ENCODE measurements at places on chromosomes 2 and 18.
A peak's percentile ranks its signal among the peaks of the same experiment; 100 is the strongest.

- peak; percentile 6 for DNase-seq
Measured at GRCh38 chr2:32427672-32428610, 71.1 kb downstream of the BIRC6 start.

- no peak for DNase-seq
Measured at GRCh38 chr2:70745276-70745825, 22.6 kb downstream of the ADD2 start.

DNA sequence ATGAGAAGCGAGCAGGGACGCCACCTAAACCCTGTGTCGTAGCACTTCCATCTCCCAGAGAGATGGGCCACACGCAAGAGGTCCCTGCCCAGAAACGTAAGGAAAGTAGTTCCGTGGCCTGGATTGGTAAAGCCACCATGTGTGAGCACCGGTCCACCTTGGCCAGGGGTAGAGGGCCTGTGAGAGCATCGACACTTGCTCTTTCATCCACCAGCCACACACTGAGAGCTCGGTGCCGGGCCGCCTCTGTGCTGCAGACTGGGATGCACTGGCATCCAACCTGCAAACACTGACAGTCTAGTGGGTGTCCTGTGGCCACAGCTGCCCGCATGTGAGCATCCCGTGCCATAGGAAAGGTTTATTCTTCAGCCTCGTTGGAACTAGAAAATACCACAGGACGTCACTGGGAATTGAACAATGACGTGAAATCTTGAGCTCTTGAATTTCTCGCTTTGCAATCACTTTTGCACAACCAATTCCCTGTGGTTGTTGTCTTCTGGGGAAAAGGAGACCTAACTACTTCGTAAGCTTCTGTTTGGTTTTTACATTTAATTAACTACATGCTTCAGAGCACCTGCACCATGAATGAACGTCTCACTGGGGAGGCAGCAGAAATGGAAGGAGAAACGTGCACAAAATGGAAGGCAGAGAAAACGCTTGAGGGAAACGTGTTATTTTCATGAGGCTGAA is 212.0 kb upstream of the RAB6C start:
- no peak for DNase-seq

GRCh38 chr2:96876269-96877041 is 6.6 kb upstream of the SEMA4C start:
- DNase-seq: no peak

DNA sequence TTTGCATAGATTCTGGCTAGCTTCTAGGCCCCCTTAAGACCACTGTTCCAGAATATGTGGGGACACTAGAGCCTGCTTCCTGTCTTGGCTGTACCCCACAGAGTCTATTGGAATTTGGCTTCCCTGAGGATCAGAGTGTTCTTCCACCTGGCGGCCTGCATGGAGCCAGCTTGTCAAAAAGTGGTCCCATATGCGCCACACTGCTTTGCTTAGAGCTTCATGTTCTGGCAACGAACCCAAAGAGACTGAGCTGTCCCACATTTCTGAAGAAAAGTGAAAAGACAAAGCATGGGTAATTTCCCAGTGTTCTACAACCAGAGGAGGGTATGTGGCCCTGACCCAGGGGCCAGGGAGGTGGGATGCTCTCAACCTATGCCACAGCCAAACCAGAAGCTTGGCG is 52.7 kb upstream of the FZD7 start:
- DNase-seq: no peak

GRCh38 chr18:58661423-58661822 is 9.8 kb upstream of the MALT1 start:
- DNase-seq: peak; percentile 5

GRCh38 chr2:168948621-168949212 is 47.6 kb downstream of the G6PC2 start:
- no peak for DNase-seq

DNA sequence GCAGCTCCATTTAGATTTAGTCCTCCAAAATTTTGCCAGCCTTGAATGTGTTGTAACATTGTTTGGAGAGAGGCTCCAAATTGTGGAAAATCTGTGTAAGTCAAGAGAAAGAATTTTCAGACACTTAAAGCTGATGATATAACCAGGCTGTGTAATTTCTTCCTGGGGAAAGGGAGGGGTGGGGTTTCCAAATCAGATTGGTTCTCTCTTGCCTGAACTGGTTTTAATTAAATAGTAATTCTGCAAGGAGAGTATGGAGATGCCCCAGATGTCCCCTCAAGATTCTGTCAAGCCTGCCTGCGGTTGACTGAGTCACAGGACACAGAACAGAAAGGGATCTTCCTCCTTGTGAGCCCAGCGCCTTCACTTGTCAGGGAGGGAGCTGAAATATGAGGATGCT is 54.5 kb downstream of the C18orf63 start:
- no peak for DNase-seq

- DNase-seq: no peak
Measured at GRCh38 chr2:236517251-236518031, 52.2 kb upstream of the ACKR3 start.

GRCh38 chr2:176175709-176176607 is 12.5 kb upstream of the HOXD1 start:
- no peak for DNase-seq

- DNase-seq: no peak
Measured at GRCh38 chr2:215361876-215362561, 50.2 kb downstream of the ATIC start.

DNA sequence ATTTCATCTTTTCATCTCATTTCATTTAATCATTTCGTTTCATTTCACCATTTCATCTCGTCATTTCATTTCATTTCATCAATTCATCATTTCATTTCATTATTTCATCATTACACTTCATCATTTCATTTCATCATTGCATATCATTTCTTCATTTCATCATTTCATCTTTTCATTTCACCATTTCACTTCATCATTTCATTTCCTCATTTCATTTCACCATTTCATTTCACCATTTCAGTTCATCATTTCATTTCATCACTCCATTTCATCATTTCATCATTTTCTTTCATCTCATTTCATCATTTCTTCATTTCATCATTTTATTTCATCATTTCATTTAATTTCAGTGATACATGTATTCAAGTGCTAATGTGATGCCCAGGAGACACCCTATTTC is 127.1 kb downstream of the ANKRD30BL start:
- DNase-seq: no peak

GRCh38 chr18:9700261-9700796 is 7.8 kb upstream of the RAB31 start:
- no peak for DNase-seq

- DNase-seq: no peak
Measured at GRCh38 chr2:204110338-204110741, 173.8 kb downstream of the ICOS start.

- no peak for DNase-seq
Measured at GRCh38 chr18:69588301-69588700, 187.6 kb downstream of the DOK6 start.

DNA sequence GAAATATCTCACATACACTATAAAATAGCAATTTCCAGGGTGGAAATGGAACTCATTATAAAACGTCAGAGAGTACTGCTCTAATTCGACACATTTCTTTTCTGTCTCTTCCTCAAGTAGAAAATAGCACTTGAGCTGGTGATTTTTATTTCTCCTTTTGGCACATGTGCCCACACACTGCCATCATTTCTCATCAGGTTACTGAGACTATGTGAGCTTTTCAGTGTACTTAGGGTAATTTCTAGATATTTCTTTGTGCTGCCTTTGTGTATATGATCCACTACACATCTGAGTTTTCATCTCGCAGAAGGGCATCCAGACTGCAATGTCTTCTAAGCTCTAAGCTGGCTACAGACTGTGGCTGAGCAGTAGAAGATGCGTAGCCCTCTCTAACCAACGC is 62.1 kb upstream of the PGAP1 start:
- no peak for DNase-seq

GRCh38 chr2:175990099-175990498 is 12.0 kb downstream of the LNPK start:
- DNase-seq: no peak

DNA sequence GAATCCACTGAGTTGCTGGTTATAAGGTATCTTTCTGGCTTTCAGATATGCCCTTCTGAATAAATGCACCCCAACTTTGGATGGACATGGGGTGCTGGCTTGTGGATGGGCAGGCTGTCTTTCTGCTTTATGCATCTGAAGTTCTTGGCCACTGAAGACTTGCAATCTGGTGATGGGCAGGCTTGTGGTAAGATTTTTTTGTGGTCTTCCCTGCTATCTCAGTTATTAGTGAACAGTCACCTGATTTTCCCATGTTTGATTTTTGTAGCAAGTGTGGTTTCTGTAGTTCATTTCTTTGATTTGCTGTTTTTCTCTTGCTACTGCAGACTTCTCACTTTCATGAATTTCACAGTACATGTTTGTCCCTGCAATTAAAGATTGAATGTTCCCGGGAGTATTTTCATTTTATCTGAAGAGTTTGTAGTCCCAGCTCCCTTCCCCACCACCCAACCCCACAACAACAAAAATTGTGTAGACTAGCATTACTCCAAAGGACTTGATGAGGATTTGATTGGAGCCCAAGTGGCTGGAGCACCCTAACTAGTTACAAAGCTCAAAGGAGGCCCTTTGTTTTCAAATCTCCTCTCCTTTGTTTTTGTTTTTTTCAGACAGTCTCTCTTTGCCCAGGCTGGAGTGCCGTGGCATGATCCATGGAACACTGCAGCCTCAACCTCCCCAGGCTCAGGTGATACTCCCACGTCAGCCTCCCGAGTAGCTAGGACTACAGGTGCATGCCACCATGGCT is 63.6 kb upstream of the MGAT5 start:
- DNase-seq: no peak

DNA sequence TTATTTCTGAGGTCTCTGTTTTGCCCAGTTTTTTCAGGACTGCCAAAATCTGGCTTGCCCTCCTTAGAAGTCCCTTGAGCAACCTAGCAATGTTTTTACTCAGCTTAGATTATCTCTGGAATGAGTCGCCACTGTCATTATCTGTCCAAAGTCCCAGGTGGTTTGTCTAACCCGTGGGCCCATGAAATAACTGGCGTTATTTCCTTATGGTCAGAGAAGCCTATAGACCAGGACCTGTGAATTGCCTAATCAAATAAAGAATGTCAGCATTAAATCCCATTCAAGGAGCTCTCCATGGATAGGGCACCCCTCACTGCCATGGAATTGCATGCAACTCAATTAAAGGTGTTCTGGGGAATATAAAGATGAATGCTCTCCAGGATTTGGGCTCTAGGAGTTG is 373.9 kb downstream of the SETBP1 start:
- DNase-seq: no peak

DNA sequence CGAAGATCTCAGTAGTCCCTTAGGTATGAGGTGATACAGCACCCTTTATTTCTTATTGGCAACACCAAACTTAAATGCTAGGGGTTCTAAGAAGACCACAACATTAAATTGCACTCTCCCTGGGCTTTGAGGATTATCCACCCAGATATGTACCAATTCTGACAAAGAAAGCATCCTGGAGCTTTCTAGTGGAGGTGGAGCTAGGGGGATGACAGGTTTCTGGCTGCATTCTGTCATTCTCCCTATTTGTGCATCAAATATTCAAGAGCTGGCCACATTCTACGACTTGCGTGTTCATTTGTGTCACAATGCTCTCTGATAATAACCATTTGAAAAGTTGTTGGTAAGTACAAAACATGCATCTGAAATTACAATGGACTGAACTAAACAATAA is 111.1 kb downstream of the CDH2 start:
- no peak for DNase-seq

GRCh38 chr18:29512203-29512602 is 1335.3 kb upstream of the CDH2 start:
- no peak for DNase-seq

DNA sequence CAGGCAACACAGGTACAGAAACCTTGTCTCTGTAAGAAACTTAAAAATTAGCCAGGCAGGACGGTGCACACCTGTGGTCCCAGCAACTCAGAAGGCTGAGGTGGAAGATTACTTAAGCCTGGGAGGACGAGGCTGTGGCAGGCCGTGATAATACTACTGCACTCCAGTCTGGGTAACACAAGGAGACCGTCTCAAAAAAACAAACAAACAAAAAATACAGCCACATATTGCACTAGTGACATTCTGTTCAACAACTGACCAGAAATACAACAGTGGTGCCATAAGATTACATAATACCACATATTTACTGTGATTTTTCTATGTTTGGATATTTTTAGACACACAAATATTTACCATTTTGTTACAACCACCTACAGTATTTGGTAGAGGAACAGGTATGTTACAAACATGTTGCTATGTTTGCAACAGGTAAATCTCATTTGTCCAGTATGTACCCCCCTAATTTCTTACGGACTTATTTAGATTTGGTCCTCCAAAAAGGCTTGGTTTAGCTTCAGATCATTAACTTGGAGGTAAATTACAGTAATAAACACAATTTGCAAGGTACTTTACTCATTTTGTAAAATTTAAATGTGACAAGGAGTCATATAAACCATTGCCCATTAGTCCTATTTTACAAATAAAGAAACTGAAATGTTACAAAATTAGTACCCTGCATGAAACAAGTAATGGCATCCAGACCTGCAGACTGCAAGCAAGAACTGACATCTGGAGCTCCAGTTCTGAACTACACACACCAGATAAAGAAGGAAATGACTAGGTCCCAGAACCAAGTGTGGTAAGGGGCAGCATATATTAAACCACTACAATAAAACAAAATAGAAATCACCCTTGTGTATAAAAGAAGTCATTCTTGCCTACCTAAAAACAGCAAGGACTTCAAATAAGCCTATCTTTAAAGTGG is 36.8 kb downstream of the TRIP12 start:
- DNase-seq: no peak

GRCh38 chr18:48216639-48217257 is 192.4 kb downstream of the ZBTB7C start:
- DNase-seq: no peak

- no peak for DNase-seq
Measured at GRCh38 chr18:6679201-6679600, 50.3 kb upstream of the ARHGAP28 start.

DNA sequence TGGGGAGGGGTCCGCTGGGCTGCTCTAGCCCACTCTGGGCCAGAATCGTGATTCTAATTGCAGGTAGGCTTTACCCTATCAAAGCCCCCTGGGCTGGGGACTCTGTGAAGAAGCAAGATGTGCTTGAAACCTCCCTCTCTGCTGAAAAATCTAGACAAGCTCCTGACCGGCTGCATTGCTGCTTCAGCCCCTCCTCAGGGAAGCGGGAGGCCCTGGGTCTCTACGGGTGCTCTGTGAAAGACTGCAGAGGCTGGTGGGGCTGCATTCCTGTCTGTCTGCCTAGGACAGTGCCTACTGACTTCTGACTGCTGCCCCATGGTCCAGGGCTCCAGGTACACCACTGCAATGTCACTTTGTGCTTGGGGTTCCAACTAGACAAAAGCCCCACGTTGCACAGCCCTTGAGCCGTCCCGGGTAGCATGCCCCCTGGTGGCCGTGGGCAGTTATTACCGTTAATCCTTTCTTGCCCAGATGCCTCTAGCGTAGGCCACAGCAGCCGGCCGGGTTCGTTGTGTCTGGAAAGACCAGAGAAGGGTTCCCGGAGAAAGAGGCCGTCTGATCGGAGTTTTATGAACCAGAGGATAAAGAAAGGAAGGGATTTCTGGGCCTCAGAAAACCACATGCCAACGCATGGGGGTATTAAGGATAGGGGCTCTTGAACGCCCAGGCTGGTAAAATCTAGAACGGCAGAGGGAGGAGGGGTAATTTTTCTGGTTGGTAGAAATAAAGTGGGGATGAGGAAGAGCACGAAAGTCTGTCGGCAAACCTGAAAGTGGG is 15.9 kb upstream of the C1QL2 start:
- DNase-seq: peak; percentile 21

Data from NCI-H1694 (cell line).